ENCODE measurements at places on chromosomes 2 and 18.

DNA sequence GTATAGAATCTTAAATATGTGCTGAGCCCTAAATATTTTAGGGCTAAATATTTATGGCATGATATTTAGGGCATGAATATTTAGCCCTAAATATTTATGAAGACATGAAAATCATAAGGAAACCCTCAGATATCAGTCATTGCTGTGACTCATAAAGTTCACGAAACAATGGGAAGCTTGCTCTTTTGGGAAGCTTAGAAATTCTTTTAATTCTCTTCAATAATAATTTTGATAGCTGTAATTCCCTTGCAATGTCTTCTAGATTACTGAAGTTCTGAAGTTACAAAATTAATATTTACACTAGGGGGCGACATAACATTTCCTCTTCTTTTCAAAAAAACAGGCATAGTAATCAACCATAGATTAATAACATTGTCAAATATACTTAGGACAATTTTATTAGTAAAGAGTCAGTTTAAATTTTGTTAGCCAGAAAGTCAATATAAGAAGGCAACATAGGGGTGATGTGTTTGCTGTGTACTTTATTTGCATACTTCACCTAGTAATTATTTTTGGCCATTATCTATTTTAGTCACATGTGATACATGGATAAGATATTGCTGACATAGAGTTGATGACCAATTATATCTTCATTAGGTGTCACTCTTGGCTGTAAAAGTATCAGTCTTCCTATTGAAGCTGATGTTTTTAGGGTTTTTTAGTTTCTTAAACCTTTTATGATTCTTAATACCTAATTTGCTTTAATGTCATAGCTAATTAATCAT lies 13.2 kb downstream of the ZNF804A start:
- DNase-seq, result no peak

- DNase-seq, result no peak
Measured at GRCh38 chr2:165410276-165410675, 59.2 kb upstream of the CSRNP3 start.

- no peak for DNase-seq
Measured at GRCh38 chr18:44789710-44790109, 109.0 kb downstream of the SETBP1 start.

DNA sequence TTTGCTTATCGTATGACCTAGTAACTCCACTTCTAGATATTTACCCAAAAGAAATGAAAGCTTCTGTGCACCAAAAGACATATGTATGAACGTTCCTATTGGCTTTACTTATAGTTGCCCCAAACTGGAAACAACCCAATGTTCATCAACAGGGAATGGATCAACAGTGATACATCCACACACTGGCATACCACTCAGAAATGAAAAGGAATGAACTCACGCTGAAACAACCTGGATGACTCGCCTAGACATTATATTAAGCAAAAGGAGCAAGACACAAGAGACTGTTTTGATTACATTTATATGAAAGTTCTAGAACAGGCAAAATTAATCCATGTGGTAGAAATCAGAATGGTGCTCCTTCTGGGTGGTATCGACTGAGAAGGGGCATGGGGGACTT lies 18.9 kb downstream of the ADRA2B start:
- DNase-seq, result no peak

DNA sequence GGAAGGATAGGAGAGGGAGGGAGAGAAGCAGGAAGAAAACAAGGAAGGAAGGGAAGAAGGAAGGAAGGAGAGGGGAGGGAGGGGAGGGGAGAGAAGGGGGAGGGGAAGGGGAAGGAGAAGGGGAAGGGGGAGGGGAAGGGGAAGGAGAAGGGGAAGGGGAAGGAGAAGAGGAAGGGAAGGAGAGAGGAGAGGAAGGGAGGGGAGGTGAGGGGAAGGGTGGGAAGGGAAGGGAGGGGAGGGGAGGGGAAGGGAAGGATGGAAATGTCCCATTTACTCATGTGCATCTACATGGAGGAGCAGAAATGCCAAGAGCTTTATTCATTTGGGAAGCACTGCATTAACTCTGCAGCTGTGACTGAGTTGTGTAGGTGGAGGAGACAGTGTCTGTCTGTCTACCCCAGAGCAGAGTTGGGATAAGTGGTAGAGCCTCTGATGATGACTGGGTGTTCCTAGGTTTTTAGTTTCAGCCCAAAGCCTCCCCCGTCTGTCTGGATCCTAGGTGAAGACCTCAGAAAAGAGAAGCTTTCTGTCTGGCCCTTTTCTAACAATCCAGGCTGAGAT lies 131.3 kb downstream of the COL6A3 start:
- DNase-seq, result no peak

GRCh38 chr18:28159055-28159454 lies 17.9 kb downstream of the CDH2 start:
- no peak for DNase-seq

DNA sequence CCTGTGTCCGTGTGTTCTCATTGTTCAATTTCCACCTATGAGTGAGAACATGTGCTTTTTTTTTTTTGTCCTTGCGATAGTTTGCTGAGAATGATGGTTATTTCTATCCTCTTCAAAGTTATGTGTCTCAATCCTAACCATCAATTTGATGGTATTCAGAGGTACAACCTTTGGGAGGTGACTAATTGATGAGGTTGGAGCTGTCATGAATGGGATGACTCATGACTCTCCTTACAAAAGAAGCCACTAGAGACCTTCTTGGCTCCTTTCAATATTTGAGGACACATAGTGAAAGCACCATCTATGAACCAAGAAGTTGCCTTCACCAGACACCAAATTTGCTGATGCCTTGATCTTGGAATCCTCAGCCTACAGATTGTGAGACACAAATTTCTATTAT lies 677.1 kb upstream of the DDX18 start:
- no peak for DNase-seq

GRCh38 chr2:10240161-10240681 lies 62.5 kb upstream of the HPCAL1 start:
- no peak for DNase-seq

DNA sequence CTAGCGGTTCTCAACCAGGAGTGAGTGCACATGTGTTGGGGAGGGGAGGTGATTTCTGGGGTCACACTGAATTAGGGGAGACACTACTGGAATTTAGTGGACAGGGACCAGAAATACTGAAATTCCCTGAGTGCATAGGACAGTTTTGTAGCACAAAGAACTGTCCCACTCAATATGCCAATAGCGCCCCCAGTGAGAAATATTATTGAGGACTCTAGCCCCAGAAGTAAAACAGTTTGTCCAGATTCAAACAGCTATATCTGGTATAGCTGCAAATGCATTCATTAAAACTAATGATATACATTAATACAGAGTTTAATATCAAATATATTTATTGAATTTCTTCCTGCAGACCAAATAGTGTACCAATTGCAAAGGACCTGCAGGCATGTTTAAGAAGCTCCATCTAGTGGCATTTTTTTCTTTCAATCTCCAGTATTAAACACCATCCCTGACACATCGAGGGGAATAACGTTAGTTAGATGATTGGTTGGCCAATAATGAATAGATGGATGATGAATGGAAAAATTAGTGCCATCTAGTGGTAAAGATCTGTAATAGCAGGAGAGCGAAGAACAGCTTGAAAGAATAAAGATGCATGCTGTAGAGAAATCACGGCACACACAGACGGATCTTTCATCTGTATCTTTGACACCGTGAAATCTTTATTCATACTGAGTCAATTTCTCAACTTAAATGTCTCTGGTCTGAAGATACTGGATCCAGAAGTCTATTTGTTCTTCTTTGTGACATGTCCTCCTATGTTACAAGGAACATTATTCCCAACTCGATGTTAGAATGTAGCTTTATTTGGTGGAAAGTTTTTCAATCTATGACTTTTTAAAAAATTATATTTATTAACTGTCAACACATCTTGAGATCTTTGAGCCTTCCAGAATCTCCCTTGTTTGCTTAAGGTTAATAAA lies 62.5 kb downstream of the DHRS9 start:
- DNase-seq, result no peak

DNA sequence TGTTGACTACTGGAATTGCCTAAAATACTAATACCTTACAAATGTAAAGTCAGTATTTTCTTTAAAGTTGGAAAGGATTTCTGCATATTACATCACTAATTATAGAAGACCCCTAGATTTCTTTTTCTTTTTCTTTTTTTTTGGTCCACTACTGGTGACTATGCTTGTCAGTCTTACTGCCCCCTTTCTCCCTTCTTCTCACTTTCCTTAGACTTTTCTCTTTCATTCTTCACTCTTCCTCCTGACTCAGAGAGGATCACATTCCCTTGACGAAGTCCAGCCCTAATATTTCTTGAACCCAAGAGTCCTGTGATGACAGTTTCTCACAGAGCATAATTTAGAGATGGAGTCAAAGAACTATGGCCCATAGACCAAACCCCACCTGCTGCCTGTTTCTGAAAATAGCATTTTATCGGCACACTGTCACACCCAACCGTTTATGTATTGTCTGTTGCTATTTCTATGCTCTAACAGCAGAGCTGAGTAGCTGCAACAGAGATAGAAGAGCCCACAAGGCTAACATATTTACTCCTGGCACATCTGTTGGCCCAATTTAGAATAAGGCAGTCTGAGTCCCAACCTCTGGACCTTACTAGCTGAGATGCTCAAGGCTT lies 40.6 kb upstream of the RIOK3 start:
- no peak for DNase-seq

DNA sequence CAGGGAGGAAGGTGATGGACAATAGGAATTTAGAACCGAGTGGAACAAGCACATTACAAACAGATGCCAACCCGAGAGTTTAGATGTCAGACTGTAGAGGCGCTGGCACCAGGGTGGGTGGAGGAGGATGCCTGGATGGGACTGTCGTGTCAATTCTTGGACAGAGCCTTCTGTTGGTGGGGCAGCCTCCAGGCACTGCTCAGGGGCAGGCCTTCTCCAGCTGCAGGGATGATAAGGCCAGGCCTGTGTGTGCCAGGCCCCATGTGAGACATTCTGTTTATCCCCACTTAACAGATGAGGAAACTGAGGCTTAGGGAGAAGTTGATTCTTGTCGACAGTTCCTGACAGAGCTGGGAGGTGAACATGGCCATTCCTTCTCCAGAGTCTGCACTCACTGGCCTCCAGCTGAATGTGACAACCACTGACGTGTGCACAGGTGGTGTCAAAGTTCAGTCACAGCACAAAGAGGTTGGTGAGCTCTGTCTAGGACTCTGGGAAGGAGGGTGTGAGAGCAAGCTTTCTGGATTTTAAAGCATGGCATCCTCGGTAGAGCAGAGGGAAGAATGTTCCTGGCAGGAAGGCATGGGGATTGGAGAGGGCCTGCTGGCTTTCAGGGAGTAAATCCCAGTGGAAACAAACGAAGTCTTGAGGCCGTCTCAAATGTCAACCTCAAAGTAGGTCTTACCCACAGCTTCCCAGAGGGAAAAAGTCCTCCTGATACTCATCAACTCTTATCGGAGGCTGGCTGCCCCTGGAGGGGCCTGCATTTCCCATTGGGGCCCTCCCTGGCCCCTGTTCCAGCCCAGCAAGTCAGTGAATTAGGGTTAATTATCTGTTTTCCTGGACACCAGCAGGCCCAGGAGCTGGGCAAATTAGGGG lies 52.4 kb downstream of the GLI2 start:
- DNase-seq, result no peak

DNA sequence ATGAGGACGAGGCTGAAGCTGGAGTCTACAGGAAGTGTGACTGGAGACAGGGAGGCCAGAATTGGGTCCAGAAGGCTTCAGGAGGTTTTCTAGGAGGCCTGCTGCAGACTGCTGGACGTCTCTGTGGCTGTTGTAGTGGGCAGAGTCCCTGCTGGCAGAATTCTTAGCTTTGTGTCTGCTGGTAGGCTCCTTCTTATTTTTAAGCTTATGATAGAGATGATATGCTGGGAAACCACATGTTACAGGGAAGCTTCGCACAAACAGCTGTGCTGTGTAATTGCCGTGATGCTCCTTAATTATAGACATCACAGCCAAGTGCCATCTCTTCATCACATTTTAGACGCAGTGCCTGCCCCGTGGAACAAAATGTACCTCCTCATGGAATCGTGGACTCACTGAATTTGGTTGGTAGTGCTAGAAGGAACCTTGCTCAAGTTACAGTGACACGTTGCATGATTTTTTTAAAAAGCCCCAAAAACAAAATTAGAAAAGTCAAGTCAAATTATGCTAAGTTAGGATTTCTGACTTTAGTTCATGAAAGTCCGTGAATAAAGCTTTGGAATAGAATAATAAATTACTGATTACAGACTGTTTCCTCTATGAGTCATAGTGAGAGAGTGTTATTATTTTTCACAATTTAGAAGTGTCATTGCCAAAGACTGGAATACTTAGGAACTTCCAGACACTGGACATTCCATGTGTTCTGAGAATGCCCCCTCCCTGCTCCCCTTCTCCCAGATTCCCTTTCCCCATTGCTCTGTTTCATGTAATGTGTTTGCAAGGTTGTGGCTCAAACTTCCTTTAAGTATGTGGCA lies 144.1 kb downstream of the FHOD3 start:
- DNase-seq, result no peak

- no peak for DNase-seq
Measured at GRCh38 chr18:43919551-43919950, 642.3 kb upstream of the SYT4 start.

DNA sequence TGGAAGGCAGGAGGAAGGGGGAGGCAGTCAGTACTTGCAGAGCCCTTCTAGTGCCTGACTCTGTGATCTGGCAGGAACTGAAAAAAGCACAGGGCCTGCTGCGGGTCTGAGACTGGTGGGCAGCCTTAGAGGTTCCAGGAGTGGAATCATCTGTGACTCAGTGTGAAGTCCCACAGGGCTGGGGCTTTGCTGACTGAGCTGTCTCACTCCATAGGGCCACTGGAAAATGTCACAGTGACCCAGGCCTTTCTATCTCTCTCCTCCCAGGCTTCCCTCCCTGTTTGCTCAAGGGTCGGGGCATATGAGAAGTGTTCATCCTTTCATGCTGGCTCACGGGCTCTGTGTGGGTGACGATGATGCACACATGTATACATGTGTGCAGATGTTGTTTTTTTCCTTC lies 47.1 kb upstream of the ZFP36L2 start:
- DNase-seq, result no peak

- DNase-seq, result no peak
Measured at GRCh38 chr2:202944408-202944807, 32.3 kb downstream of the CARF start.

DNA sequence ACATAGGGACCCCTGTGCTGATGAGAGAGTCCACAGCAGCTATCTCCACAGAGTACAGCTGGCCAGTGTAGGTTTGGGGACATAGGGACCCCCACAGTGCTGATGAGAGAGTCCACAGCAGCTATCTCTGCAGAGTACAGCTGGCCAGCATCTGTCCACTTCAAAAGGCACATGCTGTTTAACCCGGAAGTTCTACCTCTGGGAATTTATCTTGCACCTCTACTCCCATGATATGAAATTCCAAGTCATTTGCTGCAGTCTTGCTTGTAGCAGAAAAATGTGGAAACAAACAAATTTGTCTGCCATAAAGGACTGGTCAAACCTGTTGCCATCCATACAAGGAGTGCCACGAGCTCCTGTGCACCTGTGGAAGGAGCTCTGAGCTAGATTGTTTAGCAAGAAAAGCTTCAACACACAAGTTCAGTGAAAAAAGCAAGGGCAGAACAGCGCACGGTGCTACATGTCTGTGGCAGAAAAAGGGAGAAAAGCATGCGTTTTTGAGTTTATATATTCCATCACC lies 33.1 kb downstream of the LRRFIP1 start:
- no peak for DNase-seq

Measured in HS-27A (cell line).